ENCODE measurements at places on chromosomes 1 and 21. TPM values are rescaled to one million over a fixed set of nuclear protein-coding genes. Genes with fewer than 3 reads are reported as not detected.

CPT2 gene
- 32.3 TPM for total RNA-seq

NECTIN4 gene
- not detected for total RNA-seq

OR2AK2 gene
- total RNA-seq, result 0.22 TPM

BLACAT1 gene
- total RNA-seq, result not detected

NBPF3 gene
- 5.3 TPM for total RNA-seq

GJA8 gene
- total RNA-seq, result not detected

TDRD5 gene
- not detected for total RNA-seq

NTNG1 gene
- total RNA-seq, result not detected

- no peaks in the 10 kb centered on the region for H3K27me3 ChIP-seq
- no peaks in the 10 kb centered on the region for H3K36me3 ChIP-seq
- DNase-seq, result no peak
- no peak overlapping the region for H3K4me3 ChIP-seq
- H3K27ac ChIP-seq, result no peak overlapping the region
- peaks cover 12% of the 10 kb centered on the region for H3K4me1 ChIP-seq
These were observed 4.0 kb upstream of the SRRM1 start for GRCh38 chr1:24639094-24639493.

- no peak overlapping the region for H3K4me3 ChIP-seq
- no peaks in the 10 kb centered on the region for H3K36me3 ChIP-seq
- no peaks in the 10 kb centered on the region for H3K27me3 ChIP-seq
- DNase-seq, result no peak
These were observed 253.8 kb upstream of the PLXNA2 start for GRCh38 chr1:208497866-208498541.

GRCh38 chr1:175070818-175071217, 3.2 kb downstream of the TNN start:
- DNase-seq, result no peak
- no peak overlapping the region for H3K27ac ChIP-seq
- H3K4me3 ChIP-seq, result no peak overlapping the region
- no peaks in the 10 kb centered on the region for H3K36me3 ChIP-seq
- H3K27me3 ChIP-seq, result no peaks in the 10 kb centered on the region
- no peaks in the 10 kb centered on the region for H3K4me1 ChIP-seq

GRCh38 chr1:230243583-230244353, 176.7 kb downstream of the GALNT2 start:
- DNase-seq, result no peak
- H3K4me3 ChIP-seq, result no peak overlapping the region
- H3K27me3 ChIP-seq, result no peaks in the 10 kb centered on the region
- H3K4me1 ChIP-seq, result no peaks in the 10 kb centered on the region
- H3K36me3 ChIP-seq, result no peaks in the 10 kb centered on the region

DNA sequence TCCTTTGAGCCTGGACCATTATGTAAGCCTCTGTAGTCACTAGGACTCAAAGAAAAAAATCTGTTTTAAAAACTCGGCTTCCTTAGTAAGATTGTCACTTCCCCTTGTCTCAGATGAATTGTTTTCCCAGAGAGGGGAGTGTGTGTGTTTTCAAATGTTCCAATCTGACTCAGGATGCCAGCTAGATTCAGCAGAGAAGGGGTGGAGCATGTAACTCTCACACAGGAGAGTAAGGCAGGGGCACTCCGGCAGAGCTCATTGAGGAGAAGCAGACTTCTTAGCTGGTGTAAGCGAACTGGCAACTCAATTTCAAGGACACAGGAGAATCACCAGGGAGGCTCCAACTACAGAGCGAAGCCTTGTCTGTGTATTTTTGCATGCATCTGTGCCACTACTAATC, 623.2 kb downstream of the LMO4 start:
- no peak for DNase-seq
- no peaks in the 10 kb centered on the region for H3K4me1 ChIP-seq
- H3K36me3 ChIP-seq, result no peaks in the 10 kb centered on the region
- no peak overlapping the region for H3K27ac ChIP-seq
- no peak overlapping the region for H3K4me3 ChIP-seq

- peak overlapping the region; percentile 80 for H3K4me3 ChIP-seq
- peaks cover 34% of the 10 kb centered on the region for H3K36me3 ChIP-seq
- peaks cover 25% of the 10 kb centered on the region for H3K4me1 ChIP-seq
These were observed 46.6 kb downstream of the VPS26C start for GRCh38 chr21:37220433-37220980.

GRCh38 chr1:205456383-205456867, 580 bp upstream of the BLACAT1 start:
- no peaks in the 10 kb centered on the region for H3K4me1 ChIP-seq
- no peaks in the 10 kb centered on the region for H3K36me3 ChIP-seq
- H3K27me3 ChIP-seq, result no peaks in the 10 kb centered on the region
- no peak overlapping the region for H3K4me3 ChIP-seq
- DNase-seq, result no peak

- H3K4me3 ChIP-seq, result no peak overlapping the region
- H3K4me1 ChIP-seq, result peaks cover 41% of the 10 kb centered on the region
- no peak overlapping the region for H3K27ac ChIP-seq
- no peak for DNase-seq
- no peaks in the 10 kb centered on the region for H3K36me3 ChIP-seq
These were observed 177.6 kb upstream of the HMCN1 start for GRCh38 chr1:185556561-185556960.

GRCh38 chr1:103949779-103950178, 200.1 kb downstream of the AMY1C start:
- no peak for DNase-seq
- no peak overlapping the region for H3K4me3 ChIP-seq
- no peaks in the 10 kb centered on the region for H3K36me3 ChIP-seq
- H3K4me1 ChIP-seq, result no peaks in the 10 kb centered on the region
- H3K27ac ChIP-seq, result no peak overlapping the region

GRCh38 chr1:10022656-10023055, 10.1 kb upstream of the UBE4B start:
- H3K36me3 ChIP-seq, result no peaks in the 10 kb centered on the region
- H3K4me1 ChIP-seq, result peaks cover 7% of the 10 kb centered on the region
- no peak overlapping the region for H3K27ac ChIP-seq
- H3K4me3 ChIP-seq, result no peak overlapping the region
- no peak for DNase-seq

GRCh38 chr1:231690059-231690458, 63.5 kb downstream of the DISC1 start:
- H3K27me3 ChIP-seq, result no peaks in the 10 kb centered on the region
- H3K4me3 ChIP-seq, result no peak overlapping the region
- peak; percentile 64 for DNase-seq
- H3K4me1 ChIP-seq, result no peaks in the 10 kb centered on the region
- H3K27ac ChIP-seq, result no peak overlapping the region

- no peak overlapping the region for H3K27ac ChIP-seq
- no peak for DNase-seq
- no peaks in the 10 kb centered on the region for H3K27me3 ChIP-seq
- no peak overlapping the region for H3K4me3 ChIP-seq
These were observed 57.1 kb upstream of the DR1 start for GRCh38 chr1:93288558-93288957.

DNA sequence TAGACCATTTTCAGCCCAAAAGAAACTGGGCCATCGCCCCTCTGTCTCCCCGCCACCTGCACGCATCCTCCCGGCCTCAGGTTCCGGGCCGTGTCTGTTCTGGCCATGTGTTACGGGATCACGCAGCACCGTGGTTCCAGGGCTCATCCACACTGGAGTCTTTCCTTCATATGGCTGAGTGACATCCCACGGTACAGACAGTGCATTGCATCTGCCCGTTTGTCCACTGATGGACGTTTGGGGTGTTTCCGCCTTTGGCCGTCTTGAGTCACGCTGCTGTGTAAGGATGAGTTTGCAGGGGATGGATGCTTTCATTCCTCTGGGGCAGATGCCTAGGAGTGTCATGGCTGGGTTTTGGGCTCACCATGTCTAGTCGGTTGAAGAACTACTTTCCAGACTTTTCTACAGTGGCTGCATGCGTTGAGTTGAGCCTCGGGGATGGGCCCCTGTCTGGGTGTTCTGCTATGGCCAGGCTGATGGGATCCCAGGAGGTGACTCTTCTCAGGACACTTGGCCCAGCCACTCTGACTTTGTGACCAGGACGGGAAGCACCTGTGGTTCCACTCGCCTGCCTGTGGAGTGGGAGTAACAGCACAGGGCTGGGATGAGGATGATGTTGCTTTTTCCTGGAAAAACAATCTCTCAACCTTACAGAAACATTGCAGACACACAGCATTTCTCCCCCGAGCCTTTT, 16.8 kb downstream of the RRP1 start:
- no peaks in the 10 kb centered on the region for H3K27me3 ChIP-seq
- H3K27ac ChIP-seq, result peak overlapping the region; percentile 97
- H3K36me3 ChIP-seq, result peaks cover 13% of the 10 kb centered on the region
- H3K4me3 ChIP-seq, result peak overlapping the region; percentile 33

DNA sequence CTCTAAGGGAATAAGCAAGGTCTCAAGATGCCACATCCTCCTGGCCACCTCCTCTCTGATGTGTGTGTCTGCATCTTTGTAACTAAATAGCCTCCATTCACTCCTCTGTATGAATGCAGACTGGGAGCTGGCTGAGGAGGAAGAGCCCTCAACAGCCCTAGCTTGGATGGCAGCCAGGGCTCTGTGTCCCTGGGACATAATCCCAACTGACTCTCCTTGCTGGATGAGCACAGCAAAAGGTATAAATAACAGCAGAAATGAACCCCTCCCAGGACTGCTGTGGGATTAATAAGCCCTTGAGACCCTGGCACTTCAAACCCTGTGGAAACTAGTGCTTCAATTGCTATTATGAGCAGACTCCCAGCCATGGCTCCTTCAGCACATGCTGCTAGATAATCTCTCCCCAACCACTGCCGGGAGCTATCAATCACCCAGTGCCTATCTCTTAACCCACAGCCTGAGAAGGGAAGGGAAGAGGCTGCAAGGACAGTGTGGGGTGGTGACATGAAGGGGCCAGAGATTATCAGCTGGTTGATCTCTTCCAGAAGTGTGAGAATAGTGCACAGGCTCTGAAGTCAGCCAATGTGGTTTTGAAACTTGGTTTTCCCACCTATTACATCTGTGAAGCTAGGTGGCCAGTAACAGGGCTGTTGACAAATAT, 152.2 kb downstream of the TNR start:
- H3K36me3 ChIP-seq, result no peaks in the 10 kb centered on the region
- DNase-seq, result no peak
- no peaks in the 10 kb centered on the region for H3K4me1 ChIP-seq
- no peak overlapping the region for H3K4me3 ChIP-seq
- H3K27me3 ChIP-seq, result no peaks in the 10 kb centered on the region

- no peaks in the 10 kb centered on the region for H3K4me1 ChIP-seq
- H3K27me3 ChIP-seq, result no peaks in the 10 kb centered on the region
- DNase-seq, result no peak
These were observed 146.5 kb upstream of the LYPLAL1 start for GRCh38 chr1:219027146-219027673.

DNA sequence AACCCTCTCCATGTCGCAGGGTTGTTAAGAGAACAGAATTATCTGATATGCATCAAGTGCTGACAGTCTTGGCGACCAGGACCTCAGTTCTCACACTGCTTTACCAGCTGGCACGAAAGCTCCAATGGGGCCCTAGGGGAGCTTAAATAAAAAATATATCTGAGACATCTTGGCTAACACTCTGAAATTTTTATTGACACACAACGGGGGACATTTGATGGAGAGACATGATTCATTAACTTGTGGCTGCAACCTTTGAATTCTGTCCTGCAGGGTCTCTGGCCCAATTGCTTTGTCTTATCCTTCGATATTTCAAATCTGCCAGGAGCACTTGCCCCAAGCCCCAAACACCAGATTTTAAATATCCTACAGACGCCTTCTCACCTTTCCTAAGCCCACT, 567.0 kb downstream of the AJAP1 start:
- peaks cover 80% of the 10 kb centered on the region for H3K4me1 ChIP-seq
- no peaks in the 10 kb centered on the region for H3K36me3 ChIP-seq
- H3K27me3 ChIP-seq, result no peaks in the 10 kb centered on the region
- DNase-seq, result peak; percentile 39

GRCh38 chr1:186435336-186435735, 25.6 kb downstream of the PDC start:
- H3K27me3 ChIP-seq, result no peaks in the 10 kb centered on the region
- no peaks in the 10 kb centered on the region for H3K36me3 ChIP-seq
- H3K4me1 ChIP-seq, result no peaks in the 10 kb centered on the region
- no peak for DNase-seq

- no peaks in the 10 kb centered on the region for H3K27me3 ChIP-seq
- H3K36me3 ChIP-seq, result no peaks in the 10 kb centered on the region
- H3K27ac ChIP-seq, result no peak overlapping the region
- no peak overlapping the region for H3K4me3 ChIP-seq
- no peaks in the 10 kb centered on the region for H3K4me1 ChIP-seq
These were observed 137.8 kb downstream of the LMX1A start for GRCh38 chr1:165218731-165219130.

- H3K4me3 ChIP-seq, result no peak overlapping the region
- H3K36me3 ChIP-seq, result no peaks in the 10 kb centered on the region
- no peak for DNase-seq
- H3K27ac ChIP-seq, result no peak overlapping the region
- no peaks in the 10 kb centered on the region for H3K4me1 ChIP-seq
These were observed 805.8 kb upstream of the ADGRL2 start for GRCh38 chr1:80994934-80995333.

GRCh38 chr1:51651552-51651942, 34.7 kb downstream of the OSBPL9 start:
- H3K4me1 ChIP-seq, result no peaks in the 10 kb centered on the region
- DNase-seq, result no peak

DNA sequence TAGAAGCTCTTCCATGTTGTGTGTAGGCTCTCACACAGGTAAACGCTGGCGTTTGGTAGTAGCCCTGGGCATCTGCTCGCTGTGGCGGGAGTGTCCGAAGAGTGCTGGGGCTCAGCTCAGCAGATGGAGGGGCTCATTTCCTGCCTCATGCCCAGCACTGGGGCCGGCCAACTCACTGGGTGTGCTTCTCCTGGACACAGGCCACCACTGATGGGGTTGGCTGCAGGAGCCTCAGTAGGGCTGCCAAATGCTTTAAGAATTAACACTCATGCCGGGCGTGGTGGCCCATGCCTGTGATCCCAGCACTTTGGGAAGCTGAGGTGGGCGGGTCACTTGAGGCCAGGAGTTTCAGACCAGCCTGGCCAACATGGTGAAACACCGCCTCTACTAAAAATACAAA, 20.9 kb downstream of the UQCRHL start:
- H3K4me1 ChIP-seq, result peaks cover 5% of the 10 kb centered on the region
- H3K27me3 ChIP-seq, result no peaks in the 10 kb centered on the region
- H3K36me3 ChIP-seq, result no peaks in the 10 kb centered on the region
- no peak overlapping the region for H3K27ac ChIP-seq
- DNase-seq, result no peak
- H3K4me3 ChIP-seq, result no peak overlapping the region

- no peaks in the 10 kb centered on the region for H3K36me3 ChIP-seq
- H3K27ac ChIP-seq, result no peak overlapping the region
- peaks cover 85% of the 10 kb centered on the region for H3K4me1 ChIP-seq
- H3K4me3 ChIP-seq, result no peak overlapping the region
- peak; percentile 84 for DNase-seq
These were observed 32.0 kb downstream of the RSPH1 start for GRCh38 chr21:42463861-42464515.

- no peaks in the 10 kb centered on the region for H3K4me1 ChIP-seq
- H3K27me3 ChIP-seq, result 0 out of 2 replicates have a peak, but pooled peaks cover 2% of the 10 kb centered on the region
- no peaks in the 10 kb centered on the region for H3K36me3 ChIP-seq
These were observed 197.1 kb downstream of the AJAP1 start for GRCh38 chr1:4851385-4852065.

GRCh38 chr1:95035536-95035935, 37.2 kb downstream of the ALG14 start:
- no peaks in the 10 kb centered on the region for H3K4me1 ChIP-seq
- H3K27me3 ChIP-seq, result no peaks in the 10 kb centered on the region
- DNase-seq, result no peak
- no peak overlapping the region for H3K27ac ChIP-seq
- H3K36me3 ChIP-seq, result no peaks in the 10 kb centered on the region

Data from Karpas-422 (cell line).